Tongue (tissue), 3 donors: ENCODE measurements at places on chromosomes 7 and 10.

DNA sequence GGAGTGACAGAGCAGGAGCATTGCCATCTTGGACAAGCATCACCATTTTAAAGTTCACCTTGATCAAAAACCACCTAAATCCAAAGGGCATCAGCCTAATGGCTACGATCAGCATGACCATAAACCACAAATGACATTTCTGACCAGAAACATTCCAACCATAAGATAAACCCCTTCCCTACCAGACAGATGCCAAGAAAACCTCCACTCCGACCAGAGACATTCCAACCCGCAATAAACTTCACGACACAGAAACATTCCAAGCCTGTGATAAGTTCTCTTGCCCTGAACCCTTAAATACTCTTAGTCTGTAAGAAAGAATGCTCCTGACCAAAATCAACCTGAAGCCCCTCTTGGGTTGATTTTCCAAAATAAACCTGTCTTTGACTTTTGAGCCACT, 606.9 kb downstream of the POM121L12 start:
- no peak for DNase-seq

GRCh38 chr7:1844336-1844950, 174.4 kb downstream of the ELFN1 start:
- DNase-seq, result no peak

DNA sequence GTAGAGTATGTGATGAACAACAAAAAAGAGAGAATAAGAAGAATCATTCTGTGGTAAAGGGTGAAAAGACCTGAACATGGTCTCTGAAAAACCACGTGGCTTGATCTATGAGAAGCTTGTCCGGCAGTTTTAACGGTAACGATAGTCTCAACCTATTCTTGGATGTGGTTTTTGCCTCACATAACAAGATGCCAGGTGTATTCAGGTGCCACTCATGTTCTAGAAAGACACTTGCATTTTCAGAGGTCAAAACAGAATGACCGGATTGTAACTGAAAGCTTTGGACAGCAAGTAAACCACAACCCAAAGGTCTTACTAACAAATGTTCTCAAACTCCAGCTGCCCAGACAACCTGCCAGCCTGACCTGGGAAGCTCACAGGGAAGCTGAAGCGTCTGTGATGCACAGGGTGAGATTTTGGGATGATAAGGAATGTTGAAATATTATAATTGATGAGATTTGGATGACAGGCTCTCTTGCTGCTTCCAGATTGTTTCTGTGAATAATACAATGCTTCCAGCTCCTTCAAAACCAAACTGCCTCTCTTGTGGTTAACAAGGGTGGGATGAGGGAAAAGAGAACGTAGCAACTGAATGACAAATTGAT, 137.4 kb upstream of the GRB10 start:
- DNase-seq, result no peak

- no peak for DNase-seq
Observed at GRCh38 chr10:131876508-131876907, 24.3 kb upstream of the PPP2R2D start.

GRCh38 chr7:80313067-80313626, 178.5 kb downstream of the GNAI1 start:
- no peak for DNase-seq

DNA sequence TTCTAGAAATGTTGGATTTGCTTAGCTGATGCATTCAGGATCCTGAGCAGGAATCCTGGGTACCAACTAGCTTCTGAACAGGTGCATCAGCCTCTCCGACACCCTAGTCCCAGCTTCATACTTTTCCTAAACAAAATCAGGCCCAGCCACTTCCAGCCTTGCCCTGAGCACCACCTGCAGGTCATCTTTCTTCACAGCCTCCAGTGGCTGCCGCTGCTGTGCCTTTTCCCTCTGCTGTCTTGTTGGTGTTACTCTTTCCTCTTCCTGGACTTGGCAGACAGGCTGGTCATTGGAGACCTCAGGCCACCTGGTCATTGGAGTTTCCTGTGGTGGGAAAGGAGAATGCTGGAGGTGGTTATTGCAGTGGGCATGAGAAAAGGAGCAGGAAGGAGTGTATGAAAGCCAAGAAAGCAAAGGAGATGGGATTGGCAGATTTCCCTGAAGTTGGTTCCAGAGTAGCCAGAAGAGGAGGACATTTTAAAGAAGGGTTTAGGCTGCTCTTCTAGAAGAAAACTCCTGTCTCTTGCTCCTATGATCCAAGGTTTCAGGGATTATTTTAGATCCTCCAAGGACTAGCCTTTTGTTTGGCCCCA, 48.2 kb upstream of the NFKB2 start:
- DNase-seq, result peak; percentile 91

DNA sequence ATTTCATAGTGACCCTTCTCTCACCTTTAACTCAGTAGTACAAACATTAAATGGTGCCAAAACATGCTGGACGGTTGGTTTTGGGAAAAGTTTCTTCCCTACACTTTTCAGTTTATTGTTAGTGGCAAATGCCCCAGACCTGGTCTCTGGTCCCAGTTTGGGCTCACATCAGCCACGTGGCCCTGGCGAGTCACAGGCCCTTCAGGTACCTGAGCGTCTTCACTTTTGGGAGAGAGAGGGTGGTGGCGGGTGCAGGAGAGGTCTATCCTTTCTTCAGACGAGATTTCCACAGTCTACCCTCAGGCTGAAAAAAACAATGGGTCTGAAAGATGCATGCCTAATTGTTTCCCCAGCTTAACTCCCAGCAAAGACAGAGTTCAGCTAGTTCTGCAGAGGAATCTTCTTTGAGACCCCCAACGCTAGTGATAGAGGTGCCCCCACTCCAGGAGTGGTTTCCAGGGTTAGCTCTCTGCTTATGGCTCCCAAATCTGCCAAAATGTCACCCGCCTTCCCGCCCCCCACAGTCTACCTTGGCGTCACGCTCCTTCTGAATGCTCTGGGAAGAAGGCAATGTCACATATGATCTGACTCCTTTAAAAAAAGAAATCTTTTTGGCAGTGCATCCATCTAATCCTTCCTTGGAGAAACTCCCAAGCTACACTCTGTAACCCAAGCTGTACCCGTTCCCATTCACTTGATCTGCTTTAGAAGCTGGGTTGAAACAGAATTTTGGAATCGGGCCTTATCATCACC, 384.8 kb upstream of the FOXK1 start:
- no peak for DNase-seq

GRCh38 chr7:37068902-37069301, 344.6 kb upstream of the AOAH start:
- peak; percentile 57 for DNase-seq

DNA sequence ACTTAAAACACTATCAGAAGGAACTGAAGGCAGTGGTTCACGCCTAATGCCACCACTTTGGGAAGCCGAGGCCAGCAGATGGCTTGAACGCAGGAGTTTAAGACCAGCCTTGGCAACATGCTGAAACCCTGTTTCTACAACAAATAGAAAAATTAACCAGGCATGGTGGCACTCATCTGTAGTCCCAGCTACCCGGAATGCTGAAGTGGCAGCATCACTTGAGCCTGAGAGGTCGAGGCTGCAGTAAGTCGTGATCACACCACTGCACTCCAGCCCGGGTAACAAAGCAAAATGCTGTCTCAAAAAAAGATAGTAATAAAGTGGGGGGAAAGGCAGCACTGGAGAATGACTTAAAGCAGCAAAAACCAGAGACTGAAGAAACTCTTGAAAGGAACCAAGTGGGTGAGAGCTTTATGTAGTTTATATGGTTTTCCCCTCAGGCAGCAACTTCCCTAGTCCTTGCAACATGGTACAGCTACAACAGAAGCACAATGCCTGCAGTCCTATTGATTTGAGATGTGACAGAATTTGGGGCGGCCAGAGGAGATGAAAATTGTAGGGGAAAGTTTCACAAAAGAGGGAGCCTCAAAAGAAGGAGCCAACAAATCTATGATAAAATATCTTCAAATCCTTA, 38.1 kb downstream of the GDI2 start:
- no peak for DNase-seq

- no peak for DNase-seq
Observed at GRCh38 chr7:22435105-22435504, 64.9 kb downstream of the STEAP1B start.

DNA sequence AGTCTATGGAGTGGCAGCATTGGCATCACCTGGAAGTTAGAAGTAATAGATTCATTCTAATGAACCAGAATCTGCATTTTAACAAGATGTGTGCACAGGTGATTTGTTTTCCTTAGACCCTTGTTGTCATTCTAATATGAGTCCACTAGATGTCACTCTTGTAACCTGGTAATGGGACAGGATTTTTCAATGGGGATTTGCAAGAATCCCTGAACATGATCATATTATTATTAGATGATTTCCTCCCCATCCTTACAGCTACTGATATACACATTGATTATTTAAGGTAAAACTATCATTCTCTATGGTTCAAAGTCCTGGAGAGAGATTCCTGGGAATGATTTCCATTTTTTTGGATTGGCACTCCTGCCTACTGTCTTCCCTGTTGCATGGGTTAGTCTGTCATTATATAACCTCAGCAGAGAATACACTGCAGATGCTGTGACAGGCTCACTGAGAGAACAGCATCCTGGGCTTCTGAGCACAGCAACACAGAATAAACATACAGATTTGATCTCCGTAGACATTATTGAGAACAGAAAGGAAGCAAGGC, 194.9 kb downstream of the SUGCT start:
- DNase-seq, result peak; percentile 76

DNA sequence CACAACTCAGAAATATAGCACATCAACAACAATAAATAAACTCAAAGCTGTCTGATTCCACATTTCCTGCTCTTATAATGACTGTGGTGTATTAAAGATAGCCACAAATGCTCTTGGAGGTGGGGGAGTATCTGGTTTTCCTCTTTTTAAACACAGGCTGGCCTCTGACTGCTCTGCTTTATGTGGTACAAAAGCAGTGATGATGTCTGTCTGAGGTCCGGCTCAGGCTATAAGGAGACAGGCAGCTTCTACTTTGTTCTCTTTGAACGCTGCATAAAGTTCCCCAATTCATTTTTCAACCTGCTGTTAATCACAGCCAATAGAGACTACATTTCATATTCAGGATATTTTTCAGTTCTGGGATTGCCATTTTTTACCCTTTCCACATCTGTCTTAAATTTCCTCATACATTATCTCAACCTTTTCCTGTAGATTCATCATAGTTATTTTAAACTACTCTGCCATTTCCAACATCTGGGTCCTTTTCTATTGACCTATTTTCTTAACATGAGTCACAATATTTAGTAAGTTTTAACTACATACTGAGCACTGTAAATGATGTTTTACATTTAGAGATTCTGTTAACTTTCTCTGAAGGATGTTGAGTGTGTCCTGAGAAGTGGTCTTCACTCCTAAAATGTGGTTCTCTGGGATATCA, 64.9 kb downstream of the CRPPA start:
- DNase-seq, result no peak

- no peak for DNase-seq
Observed at GRCh38 chr10:87657371-87657770, 2.3 kb upstream of the PAPSS2 start.

GRCh38 chr7:69052447-69052846, 545.8 kb upstream of the AUTS2 start:
- no peak for DNase-seq

DNA sequence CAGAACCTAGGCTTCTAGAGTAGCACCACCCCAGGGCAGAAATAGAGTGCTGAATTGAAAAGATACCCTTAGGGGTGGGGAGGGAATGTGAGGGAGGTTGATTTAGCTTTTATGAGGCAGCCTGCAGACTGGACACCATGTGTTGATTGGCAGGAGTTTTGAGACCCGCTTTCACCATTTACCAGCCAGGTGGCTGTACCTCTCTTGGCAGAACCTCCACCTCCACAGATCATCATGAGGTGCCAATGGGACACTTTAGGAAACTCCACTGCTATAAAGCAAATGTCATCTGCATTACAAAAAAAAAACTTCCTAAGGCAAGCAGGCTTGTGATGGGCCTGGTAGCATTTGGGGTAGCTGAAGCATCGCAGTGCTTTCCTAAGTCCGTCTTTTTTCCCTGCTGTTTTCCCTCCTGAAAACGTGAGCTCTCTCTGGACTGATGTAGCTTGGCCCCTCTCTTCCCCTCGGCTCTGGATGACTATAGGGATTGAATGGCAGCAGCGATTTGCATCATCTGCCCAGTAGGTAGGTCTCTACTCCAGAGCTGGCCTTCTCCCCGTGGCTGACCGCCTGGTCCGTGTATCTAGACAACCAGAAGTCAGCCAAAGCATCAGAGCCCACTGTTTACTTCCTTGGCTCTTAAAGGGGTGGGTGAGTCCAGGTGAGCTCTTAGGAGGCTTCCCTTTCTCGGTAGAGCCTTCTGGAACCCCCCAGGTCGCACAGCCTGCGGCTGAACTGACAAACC, 1.3 kb downstream of the PCBD1 start:
- no peak for DNase-seq

DNA sequence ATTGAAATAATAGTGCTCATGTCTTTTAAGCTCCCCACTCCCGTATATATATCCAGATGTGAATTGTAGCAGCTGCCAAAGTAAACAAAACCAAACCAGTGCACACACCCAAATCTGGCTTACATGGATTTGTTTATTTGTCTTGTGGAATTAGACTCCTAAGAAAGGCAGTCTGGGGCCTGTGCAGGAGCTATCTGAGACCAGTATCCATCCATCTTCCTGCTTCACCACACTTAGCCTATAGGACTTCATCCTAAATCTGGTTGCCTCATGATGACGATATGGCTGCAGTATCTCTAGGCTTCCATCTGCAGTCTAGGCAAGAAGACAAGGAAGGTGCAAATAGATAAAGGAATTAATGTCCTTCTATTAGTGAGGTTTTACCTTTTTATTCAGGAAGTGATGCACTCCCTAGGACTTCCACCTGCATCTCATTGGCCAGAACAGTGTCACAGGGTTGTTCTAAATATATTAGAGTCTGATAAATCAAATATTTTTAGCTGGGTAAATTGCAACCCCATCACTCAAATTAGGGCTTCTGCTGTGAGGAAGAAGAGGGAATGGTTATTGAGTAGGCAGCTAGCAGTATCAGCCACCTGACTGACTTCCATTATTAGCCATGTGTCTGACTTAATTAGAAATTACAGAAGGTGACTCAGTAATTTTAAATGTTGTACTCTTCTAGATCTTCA, 6.0 kb downstream of the WIPF3 start:
- peak; percentile 12 for DNase-seq

DNA sequence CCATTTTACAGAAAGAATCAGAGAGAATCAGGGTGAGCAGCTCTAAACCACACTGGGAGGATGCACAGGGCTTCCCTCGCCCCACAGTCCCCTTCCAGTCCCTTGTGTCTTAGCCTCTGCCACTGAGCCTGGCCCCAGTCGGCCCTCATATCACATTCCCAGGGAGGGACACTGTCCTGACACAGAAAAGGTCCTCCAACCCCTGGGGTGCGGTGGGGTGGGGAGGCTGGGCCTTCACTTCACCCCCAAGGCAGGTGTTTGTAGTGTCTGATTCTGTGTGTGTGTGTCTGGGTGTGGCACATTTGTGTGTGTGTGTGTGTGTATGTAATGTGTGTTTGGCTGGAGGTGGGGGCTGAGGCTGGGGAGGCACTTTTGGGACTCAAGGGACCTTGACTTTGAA, 1.8 kb upstream of the KCP start:
- no peak for DNase-seq

DNA sequence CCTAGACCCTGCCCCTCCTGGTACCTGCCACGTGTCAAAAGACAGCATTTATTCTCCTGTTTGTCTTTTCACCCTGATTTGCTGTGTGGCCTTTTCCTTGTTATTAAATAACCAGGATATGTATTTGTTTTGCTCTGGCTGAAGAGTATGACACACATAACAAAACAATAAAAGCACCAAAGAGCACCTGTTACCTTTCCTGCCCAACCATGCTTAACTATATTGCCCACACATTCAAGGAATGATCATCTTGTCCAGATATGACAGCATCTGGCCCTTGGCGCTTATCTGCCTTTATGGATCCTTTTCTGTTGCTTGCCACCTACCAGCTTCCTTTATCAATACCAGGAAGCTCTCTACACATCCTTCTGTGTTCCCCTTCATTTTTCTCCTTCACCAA, 357.7 kb downstream of the FGFR2 start:
- no peak for DNase-seq
